ENCODE measurements at places on chromosomes 11 and 22. TPM values are rescaled to one million over a fixed set of nuclear protein-coding genes. Genes with fewer than 3 reads are reported as not detected.

DNA sequence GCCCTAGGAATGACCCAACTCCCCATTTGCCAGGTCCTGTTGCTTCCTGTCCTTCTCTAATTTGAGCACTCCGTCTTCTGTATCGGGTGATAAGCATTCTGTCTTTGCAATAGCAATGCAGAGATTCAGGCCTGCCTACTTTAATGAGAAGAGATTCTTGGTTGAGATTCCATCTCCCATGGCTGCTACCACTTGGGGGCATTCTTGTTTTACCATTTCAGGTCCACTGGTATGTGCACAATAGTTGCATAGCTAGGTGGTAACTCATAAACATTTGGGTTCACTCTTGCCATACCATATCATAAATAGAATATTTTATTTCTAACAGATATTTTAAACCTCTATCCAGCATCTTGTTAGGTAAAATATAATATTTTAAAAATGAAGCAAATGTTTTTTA, 34.4 kb upstream of the CALCB start:
- peak; percentile 7 for DNase-seq

- no peak for DNase-seq
Measured at GRCh38 chr11:61303725-61304124, 8.6 kb upstream of the VWCE start.

GRCh38 chr11:12026331-12027211, 18.1 kb upstream of the DKK3 start:
- no peak for DNase-seq

Gene SLC16A8
- 0.06 TPM for total RNA-seq

GRCh38 chr11:890794-891540, 19.6 kb downstream of the CHID1 start:
- DNase-seq: no peak

Gene MYO18B
- total RNA-seq: not detected

Gene APOA1
- not detected for total RNA-seq

Gene SLC25A17
- total RNA-seq: 16.3 TPM

Gene RGL4
- not detected for total RNA-seq

DNA sequence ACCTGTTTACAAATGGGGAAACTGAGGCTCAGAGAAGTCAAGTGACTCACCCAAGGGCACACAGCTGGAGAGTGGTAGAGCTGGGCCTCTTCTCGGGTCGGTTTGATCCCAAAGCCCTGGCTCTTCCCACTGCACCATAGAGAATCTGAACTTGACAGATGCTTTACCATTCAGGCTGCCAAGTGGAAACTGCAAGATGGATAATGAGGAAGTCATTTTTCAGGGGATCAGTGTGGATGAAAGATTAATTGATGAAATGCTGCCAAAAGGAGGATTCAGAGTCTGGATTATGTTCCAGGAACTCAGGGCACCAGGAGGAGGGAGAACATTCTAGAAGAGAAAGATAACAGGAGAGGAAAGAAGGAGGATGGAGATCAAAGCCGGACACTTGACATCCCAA, 185.9 kb upstream of the ZBED5 start:
- no peak for DNase-seq

GRCh38 chr22:38208551-38208968, 6.8 kb downstream of the MAFF start:
- DNase-seq: no peak

Gene CABP4
- not detected for total RNA-seq

GRCh38 chr11:133053124-133053776, 479.1 kb downstream of the OPCML start:
- no peak for DNase-seq
